ENCODE measurements at places on chromosomes 7 and 10.

DNA sequence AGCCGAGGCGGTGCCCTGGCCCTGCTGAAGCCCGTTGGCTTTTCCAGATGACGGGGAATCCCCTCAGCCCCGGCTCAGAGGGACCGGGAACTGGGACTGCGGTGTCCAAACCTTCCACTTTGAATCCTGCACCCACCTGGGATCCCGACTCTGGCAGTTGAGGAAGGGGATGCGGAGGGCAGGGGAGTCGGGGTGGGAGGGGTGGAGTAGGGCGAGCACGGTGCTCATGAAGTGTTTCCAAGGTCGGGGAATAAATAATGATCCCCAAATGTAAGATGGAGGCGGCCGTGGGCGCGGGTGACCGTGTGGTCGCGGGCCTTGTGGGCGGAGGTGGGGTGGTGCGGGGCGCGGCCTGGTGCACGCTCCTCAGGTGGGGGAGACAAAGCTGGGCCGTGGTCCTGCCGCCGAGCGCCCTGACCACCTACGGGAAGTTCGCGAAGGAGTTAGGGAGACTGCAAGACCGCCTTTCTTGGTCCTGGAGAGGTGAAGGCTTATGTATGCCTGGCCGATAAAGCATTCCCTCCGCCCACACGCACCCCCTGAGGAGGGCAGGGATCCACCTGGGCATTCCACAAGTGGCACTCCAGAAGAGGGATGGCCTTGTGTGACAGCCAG is 1.4 kb downstream of the MTURN start:
- DNase-seq, result no peak

GRCh38 chr10:113971349-113971973 is 72.2 kb upstream of the ADRB1 start:
- no peak for DNase-seq

- no peak for DNase-seq
These were observed 149.8 kb downstream of the NSUN6 start for GRCh38 chr10:18501629-18502028.

DNA sequence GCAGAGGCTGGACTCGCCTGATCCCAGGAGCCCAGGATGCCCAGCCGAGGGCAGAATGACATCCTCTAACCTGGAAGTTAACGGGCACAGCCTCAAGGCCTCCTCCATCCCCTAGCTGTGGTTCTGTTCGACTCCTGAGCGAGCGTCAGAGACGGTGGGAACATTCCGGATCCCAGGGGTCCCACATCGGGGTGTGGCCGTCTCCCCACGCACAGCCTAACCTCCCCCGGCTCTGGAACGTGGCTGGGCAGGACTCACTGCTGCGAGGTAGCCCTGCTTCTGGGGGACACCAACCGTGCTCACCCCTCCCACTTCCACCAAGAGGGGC is 8.4 kb downstream of the FOXL3 start:
- DNase-seq, result no peak

DNA sequence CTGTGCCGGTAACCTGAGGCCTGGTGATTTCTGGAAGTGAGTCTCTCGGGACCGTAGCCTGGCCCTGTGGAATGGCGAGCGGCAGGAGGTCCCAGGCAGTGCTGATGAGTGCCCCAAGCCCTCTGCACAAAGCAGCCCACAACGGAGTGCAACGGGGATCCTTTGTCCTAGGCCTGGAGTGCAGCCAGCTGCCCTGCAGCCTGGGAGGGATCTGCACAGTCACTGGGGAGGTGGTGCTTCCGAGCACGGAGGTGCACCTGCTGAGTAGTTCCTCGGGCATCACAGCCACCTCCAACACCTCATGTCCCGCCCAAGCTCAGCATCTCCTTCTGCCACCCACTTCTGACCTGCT is 162.8 kb upstream of the ZMIZ1 start:
- DNase-seq, result no peak

DNA sequence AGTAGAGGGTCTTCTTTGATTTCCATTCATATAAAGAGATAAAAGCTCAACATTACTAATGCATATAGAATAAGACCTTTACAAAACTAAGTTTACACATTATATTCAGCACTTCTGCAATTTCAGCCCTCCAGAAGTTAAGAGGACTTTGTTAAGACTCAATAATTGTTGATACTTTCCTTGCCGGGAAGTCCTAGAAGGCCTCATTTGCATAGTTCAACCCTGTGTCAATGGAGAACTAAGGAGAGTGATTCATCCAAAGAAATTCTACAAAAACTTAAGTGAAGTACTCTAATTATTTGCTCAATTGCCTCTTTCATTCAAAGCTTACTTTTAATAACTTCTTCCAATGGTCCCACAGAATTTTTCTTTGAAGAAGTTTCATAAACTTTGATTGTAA is 1060.3 kb upstream of the CELF2 start:
- no peak for DNase-seq

DNA sequence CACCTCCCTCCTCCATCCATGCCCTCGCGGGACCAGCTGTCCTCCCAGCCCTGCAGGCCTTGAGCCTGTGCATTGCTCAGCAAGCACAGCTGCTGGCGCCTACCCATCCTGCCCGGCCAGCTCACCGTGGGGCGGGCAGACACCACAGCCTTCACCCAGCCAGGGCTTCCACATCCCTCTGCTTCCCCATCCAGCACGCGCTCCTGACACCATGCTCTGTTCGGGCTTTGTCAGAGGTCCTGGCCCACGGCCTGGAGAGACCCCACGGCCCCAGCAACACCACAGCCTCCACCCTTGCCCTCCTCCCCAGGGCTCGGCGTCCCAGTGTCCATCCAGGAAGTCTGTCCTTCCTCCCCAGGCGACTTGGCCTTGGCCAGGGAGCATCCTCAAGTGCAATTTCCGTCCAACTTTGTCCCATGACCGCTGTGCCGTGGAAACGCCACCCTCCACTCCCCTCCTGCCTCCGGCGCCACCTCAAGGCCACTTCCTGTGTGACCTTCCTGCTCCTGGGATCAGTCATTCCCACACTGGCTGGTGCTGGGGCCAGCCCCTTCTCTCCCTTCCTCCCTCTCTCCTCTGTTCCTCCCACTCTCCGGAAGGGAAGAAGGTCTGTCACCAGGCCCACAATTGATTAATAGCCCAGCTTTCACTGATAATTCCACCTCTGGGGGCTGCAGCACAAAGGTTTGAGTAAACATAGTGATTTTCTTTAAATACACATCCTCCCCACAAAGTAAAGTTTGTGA is 71.5 kb upstream of the SMNDC1 start:
- DNase-seq, result no peak

DNA sequence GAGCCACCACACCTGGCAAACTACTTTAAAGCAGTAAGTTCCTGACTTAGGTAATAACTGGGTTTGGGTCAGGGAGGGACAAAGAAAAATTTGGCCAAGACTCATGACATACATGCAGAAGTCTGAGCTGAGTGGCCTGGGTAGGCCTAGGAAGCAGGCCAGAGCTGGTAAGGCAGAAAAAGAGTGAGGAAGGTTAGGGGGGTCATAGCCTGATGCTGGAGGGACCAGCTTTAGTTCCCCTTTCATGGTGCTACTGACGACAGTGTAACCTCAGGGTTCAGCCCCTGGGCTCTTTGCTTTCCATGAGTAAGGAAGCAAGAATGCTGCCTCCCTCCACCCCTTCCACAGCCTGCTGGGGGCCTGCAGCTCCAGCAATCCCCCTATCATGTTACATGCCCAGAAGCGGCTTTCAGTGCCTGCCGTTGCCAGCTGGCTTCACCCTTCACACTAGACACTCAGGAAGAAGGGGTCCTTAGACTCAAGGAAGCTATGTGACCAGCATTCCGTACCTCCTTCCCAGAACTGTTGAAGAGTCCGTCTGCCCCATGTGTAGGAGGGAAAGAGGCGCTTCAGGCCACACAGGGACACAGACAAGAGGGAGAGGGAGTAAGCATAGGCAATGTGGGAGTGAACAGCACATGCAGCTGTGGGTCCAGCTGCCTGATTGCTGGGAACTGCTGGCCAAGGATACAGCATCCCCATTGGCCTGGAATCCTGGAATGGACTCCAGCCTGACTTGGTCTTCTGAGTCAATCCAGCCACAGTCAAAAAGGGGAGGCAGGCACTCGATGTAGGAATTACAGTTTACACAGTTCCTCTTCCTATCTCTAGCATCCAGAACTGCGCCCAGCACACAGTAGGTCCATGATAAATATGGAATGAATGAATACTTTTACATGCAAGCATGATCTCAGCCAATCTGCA is 4.1 kb upstream of the PLAU start:
- no peak for DNase-seq

Measured in hypothalamus (tissue), 51 donors.